Daoy (cell line): ENCODE measurements at places on chromosomes 16 and 17. TPM values are rescaled to one million over a fixed set of nuclear protein-coding genes. Genes with fewer than 3 reads are reported as not detected.

Gene TNFRSF13B
- not detected in 2 replicates for total RNA-seq

Gene KCNJ2
- total RNA-seq: 0.63 TPM in 1 of 2 replicates, not detected in the other

Gene PRSS21
- not detected in 2 replicates for total RNA-seq

Gene CD79B
- 2.6 TPM in 1 of 2 replicates, not detected in the other for total RNA-seq

DNA sequence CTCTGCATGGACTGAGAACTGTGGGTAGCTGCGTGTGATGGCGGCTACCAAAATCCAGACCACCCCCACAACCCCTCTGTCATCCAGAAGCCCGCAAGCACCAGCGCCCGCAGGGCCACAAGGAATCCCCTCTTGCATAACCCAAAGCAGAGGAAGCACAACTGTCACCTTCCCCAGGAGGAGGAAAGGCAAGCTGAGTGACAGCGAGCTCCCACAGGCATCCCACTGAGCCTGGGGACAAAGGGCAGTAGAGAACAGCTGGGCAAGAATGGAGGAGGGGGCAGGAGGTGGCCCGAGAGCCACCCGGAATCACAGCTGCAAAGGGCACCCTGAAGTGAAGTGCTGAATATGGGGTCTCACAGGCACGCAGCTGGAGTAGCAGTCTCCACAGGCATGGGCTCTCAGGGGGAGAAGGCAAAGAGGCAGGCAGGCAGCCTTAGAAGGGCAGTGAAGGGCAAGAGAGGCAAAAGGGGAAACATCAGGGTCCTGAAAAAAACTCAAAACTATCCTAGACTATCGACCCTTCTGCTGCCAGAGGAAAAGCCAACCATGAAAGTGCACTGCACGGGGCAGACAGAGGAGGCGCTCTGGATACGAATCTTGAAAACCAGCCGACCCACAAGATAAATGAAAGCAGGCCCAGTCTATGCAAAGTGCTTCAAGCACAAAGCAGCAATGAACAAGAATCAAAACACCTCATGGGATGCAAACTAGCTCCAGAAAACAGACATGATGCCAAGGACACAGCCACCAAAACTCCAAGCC is 17.1 kb downstream of the USP36 start:
- DNase-seq: no peak

DNA sequence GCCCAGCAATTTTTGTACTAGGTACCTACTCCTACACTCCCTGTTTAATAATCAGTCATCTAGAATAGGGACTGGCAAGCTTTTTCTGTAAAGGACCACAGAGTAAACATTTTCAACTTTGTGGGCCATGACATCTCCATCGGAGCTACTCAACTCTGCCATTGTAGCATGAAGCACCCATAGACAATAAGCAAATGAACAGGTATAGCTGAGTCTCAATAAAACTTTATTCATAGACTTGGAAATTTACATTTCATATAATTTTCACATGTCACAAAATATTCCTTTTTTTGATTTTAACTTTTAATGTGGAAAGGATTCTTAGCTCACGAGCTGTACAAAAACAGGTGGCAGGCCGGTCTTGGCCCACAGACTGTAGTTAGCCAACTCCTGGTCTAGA is 345.8 kb downstream of the SOX9 start:
- no peak for DNase-seq

GRCh38 chr17:54932711-54933110 is 32.1 kb downstream of the TOM1L1 start:
- no peak for DNase-seq

- no peak for DNase-seq
Measured at GRCh38 chr17:41728056-41728455, 6.4 kb downstream of the HAP1 start.

- no peak for DNase-seq
Measured at GRCh38 chr17:61338874-61339478, 60.7 kb upstream of the TBX2 start.

- no peak for DNase-seq
Measured at GRCh38 chr17:50800196-50800700, 32.9 kb upstream of the ANKRD40CL start.

DNA sequence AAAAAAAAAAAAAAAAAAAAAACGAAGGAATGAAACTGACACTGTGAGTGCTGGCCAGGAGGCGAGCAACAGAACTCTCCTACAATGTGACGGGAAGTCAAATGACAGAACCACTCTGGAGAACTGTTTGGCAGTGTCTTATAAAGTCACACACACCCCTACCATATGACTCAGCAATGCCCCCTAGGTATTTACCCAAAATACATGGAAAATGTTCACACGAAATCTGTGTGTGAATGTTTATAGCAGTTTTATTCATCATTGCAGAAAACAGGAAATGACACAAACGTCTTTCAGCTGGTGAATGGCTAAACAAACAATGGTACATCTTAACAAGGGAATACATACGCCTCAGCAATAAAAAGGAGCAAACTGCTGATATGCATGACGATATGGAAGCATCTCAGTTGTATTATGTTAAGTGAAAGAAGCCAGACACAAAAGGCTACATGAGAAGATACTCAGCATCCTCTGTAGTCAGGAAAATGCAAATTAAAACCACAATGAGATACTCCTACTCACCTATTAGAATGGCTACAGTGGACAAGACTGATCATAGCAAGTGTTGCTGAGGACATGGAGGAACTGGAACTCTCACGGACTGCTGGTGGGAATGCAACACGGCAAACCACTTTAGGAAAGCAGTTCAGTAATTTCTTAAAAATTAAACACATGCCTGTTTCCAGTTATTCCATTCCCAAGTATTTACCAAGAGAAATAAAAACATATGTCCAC is 74.7 kb downstream of the TBC1D16 start:
- DNase-seq: no peak

DNA sequence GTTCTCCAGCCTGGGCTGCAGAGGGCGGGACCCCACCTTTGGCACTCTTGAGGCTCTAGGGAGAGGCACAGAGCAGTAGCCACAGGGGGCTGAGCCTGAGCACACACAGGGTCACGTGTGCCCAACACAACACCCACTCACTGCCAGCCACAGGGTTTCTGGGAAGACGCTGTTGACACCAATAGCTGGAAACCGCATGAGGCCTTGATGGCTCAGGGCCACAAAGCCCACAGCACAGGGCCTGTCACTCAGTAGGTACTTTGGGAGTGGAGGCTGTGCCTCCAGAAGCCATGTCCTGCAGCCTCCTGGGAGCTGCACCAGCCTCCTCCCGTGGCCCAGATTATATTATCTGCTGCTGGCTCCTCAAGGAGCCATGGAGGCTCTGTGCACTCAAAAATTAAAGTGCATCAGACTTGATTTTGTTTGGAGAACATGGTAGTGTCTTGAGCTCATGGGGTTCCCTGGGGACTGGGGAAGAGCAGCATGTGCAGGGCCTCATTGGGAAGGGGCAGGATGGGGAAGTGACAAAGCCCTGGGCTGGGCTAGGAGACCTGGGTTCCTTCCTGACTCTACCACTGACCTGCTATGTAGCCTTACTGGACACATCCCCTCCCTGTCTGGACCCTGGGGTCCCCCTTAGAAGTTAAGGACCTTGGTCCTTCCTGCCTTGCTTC is 12.5 kb upstream of the SREBF1 start:
- DNase-seq: peak; percentile 80

GRCh38 chr16:49460786-49461470 is 87.3 kb downstream of the C16orf78 start:
- no peak for DNase-seq

DNA sequence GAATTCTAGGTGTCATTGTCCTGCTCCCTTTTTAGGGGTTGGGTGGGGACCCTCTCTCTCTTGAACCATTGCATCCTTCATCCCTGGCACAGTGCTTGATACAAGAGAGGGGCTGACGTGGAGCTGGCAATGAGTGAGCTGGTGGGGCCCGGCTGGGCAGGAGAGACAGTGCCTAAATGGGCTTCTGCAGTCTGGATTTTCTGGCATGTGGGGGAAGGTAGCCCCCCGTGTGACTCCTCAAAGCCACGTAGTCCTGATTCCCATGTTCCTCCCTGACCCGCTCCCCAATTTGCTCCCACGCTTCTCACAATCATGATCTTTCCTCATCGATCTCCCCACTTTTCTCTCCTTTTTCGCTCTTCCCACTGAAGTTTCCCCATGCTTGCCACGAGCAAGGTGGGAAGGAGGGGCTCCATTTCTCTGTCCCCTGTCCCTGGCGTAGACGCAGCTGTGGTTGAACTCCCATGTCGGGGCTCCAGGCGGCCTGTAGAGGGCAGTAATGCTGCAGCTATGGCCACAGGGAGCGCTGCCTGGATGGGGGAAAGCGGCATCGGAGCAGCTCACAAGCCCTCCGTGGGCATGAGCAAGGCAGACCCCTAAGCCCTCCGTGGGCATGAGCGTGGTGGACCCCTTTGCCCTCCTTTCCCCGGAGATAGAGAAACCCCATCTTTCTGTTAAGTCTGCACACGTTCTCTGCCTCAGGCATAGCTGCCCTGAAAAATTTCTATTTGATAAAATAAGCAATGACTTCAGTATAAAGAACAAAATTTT is 47.5 kb downstream of the HAPSTR1 start:
- DNase-seq: peak; percentile 69

DNA sequence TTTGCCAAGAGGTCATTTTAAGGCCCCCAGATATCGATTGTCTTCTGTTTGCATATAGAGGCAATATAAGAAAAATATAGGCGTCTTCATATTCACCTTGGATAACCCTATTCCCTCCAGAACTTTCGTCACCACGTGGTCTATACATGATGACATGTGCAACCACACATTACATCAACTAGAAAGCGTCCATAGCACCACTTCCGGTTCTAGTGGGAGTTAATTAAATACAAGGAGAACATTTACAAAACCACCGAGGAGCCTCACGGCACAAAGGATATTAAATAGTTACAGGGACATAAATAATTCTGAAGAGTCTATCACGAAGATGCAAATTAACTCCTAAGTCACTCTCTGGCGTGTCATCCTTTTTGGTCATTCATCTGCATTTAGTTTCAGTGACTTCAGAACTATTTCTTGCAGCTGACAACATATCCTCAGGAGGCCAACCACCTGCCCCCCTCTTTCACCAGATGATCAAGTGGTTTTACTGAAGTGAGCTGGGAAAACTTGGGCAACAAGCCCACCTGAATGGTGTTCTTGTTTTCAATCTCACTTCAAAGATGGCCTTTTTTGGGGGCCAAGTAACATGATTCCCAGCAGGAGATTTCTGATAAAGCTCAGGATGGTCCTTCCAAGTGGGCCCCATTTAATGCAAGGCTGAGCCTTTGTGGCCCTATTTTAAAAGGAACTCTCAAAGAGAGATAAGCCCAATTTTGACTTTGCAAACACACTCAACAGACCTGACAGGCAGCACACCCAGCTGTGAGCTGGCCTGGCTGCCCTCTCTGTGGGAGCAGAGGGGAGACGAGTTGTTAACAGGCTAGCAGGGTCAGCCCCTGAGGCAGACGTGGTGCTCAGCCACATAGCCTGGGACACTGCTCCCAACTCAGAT is 15.3 kb downstream of the CMTM3 start:
- DNase-seq: peak; percentile 51

GRCh38 chr17:29444589-29444988 is 54.4 kb downstream of the TAOK1 start:
- no peak for DNase-seq

GRCh38 chr17:62705156-62705777 is 77.8 kb downstream of the MRC2 start:
- peak; percentile 32 for DNase-seq

DNA sequence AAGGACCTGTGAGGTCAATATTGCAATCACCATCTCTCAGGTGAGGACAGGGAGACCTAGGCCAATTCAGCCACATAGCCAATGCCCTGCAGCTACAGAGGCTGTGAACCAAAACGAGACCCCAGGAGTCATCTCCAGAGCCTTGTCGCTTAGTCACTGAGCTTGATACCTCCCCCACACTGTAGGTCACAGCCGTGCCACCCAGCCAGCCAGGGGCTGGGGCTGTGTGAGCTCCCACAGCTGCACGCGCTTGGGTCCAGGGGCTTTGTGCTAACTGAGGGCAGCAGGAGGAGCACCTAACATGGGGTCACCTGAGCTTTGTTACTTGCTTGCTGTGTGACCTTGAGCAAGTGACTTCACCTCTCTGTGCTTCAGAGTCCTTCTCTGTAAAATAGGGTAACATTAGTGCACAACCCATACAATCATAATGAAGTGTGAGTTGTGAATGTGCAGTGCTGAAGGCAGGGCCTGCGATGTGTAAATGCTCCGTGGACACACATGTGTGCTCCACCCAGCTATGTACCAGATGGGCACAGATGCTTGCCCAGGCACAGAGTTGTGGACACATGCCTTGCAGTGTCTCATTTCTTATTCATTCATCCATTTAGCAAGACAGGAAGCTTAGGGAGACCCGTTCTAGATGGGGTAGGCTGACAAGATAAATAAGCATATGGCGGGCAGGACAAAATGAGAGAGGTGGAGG is 25.9 kb downstream of the SBK1 start:
- no peak for DNase-seq

GRCh38 chr17:17028878-17029535 is 13.2 kb upstream of the MPRIP start:
- DNase-seq: no peak

DNA sequence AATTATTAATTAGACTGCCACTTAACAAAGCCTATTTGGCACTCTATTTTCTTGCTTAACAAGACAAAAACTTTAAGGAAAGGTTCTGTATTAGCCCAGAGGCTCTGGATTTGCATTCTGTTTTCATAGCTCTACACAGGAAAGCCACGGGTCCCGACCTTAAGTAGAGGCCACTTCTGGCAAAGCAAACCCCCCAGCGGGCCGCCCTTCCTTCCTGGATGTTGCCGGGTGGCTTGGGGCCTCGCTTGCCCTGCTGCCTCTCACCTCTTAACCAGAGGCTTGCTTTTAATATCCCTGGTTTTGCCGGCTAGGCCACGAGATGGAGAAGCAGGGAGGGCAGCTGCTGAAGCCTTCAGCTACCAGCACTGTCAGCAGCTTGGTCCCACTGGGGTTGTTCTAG is 4.4 kb downstream of the RTN4RL1 start:
- no peak for DNase-seq

GRCh38 chr16:85373741-85374570 is 239.2 kb upstream of the GSE1 start:
- no peak for DNase-seq

DNA sequence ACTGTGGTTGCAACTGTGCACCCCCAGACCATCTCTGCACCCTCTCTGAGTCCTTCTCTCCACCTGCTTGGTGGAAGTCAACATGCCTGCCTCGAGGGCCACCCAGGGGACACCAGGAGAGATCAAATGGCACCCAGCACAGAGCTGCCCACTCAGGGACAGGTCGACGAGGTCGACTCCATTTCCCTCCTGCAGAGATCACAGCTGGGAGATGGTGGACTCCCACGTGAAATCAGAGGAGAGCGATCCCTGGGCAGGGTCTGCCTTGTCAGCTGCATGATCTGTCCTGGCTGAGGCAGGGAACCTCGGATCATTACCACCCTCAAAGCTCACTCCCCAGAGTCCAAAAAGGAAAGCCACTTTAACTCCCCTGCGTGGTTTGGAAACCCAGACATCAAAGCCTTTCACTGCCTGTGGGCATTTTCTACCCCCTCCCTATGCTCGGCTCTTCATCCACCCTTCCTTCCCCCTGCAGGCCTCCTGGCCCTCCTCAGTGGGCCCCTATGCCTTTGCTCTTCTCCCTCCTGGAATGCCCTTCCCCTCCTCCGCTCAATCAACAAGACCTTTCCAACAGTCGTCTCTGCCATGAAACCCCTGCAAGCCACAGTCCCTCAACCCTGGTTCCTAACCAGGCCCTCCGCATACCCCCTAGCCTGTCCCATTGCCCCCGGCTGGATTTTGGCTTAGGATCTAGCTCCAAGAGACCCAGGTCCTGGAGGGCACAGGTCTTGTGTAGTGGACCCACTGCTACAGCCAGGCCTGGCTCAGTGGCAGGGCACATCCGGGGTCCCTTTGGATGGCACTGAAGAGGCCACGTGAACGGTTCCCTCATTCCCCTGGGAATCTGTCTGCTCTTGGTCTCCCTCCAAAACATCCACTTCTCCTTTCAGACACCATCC is 103.8 kb upstream of the RPL38 start:
- DNase-seq: no peak
